ENCODE measurements at places on chromosomes 1 and 21.

GRCh38 chr1:242673652-242674051, 149.2 kb upstream of the PLD5 start:
- DNase-seq = no peak

- no peak for DNase-seq
These were observed 86.9 kb downstream of the OLFML2B start for GRCh38 chr1:161936786-161937185.

GRCh38 chr1:243495442-243496186, 239.8 kb downstream of the SDCCAG8 start:
- no peak for DNase-seq

- DNase-seq = no peak
These were observed 202.6 kb downstream of the GRIK1 start for GRCh38 chr21:29737186-29737585.

DNA sequence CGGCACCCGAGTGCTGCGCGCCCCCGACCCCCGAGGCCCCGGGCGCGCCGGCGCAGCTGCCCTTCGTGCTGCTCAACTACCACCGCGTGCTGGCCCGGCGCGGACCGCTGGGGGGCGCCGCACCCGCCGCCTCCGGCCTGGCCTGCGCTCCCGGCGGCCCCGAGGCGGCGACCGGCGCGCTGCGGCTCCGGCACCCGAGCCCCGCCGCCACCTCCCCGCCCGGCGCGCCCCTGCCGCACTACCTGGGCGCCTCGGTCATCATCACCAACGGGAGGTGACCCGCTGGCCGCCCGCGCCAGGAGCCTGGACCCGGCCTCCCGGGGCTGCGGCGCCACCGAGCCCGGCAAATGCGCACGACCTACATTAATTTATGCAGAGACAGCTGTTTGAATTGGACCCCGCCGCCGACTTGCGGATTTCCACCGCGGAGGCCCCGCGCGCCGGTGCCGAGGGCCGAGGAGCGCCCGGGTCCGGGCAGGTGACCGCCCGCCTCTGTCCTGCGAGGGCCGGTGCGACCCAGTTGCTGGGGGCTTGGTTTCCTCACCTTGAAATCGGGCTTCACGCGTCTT, 49.0 kb downstream of the SIM2 start:
- DNase-seq = no peak

DNA sequence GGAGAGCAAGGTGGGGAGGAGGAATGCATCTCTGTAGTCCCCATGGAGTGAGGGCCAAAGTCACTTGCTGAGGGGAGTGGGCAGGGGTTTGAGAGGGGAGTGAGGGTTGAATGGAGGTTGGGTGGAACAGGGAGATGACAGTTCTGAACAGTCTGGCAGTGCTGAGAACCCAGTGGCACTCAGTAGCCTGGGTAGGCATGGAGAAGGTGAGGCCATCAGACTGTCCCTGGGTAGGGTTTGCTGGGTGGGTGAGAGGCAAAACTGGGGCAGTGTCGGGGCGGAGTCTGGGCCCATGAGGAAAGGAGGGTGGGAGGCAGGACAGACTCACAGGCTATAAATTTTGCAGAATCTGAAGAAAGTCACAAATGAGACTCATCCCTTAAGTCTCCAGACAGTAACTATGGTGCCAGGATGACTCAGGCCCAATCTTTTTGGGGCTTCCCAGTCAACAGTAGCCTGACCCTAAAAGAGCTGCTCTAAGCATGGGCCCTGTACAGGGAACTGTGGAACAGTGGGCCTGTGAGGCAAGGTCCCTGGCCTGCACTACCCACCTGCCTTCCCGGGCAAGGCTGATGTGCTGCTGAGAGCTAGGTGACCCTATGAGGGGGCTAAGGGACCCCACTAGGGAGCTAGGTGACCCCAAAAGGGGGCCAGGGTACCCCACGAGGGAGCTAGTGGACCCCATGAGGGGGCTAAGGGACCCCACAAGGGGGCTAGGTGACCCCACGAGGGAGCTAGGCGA, 51.0 kb upstream of the DMRTB1 start:
- no peak for DNase-seq

DNA sequence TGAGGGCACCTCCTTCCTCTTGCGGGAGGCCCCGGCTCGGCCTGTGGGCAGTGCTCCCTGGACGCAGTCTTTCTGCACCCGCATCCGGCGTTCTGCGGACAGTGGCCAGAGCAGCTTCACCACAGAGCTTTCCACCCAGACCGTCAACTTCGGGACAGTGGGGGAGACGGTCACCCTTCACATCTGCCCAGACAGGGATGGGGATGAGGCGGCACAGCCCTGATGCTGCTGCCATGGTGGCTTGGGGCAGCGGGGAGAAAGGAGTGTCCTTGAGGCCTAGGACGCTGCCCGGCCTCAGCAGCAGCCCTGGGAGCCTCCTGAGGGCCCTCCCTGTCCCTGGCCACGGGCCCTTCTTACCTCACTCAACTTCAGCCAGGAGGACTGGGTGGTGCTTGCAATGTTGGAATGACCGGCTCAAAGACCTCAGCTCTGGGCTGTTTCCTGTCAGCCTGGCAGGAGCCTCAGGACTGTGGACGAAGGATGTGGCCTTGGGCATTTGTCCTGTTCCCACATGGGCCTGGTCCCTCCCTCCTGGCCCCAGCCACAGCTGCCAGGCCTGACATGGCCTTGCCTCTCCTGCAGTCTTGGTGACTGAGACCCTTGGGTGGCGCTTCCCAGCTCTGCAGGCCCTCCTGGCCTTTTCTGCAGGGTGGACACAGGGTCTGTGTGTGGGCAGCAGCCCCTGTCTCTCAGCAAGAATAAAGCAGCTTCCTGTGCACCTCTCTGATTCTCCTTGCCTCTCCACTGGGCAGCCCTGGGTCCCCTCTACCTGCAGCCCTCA, 45.9 kb downstream of the TRIM11 start:
- DNase-seq = no peak

GRCh38 chr21:33973268-33973667, 57.7 kb upstream of the ATP5PO start:
- DNase-seq = no peak

DNA sequence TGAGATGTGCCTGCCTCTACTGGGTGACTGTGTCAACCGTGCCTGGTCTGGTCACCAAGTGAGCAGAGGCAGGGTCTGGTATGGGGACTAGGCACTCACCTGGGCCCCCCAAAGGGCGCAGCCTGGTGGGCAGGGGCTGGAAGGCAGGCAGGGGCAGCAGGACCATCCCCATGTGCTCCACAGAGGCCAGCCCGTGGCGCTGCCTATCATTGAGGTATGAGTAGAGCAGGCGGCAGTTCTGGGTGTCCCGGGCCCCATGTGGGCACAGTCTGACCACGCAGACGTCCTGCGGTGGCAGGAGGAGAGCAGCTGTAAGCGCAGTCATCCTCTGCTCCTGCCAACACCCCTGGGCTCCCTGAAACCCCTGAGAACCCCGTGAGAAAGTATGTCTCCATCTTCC, 23.7 kb downstream of the SPOCD1 start:
- DNase-seq = no peak

- peak; percentile 78 for DNase-seq
These were observed 90.8 kb downstream of the ZP4 start for GRCh38 chr1:237799762-237800474.

DNA sequence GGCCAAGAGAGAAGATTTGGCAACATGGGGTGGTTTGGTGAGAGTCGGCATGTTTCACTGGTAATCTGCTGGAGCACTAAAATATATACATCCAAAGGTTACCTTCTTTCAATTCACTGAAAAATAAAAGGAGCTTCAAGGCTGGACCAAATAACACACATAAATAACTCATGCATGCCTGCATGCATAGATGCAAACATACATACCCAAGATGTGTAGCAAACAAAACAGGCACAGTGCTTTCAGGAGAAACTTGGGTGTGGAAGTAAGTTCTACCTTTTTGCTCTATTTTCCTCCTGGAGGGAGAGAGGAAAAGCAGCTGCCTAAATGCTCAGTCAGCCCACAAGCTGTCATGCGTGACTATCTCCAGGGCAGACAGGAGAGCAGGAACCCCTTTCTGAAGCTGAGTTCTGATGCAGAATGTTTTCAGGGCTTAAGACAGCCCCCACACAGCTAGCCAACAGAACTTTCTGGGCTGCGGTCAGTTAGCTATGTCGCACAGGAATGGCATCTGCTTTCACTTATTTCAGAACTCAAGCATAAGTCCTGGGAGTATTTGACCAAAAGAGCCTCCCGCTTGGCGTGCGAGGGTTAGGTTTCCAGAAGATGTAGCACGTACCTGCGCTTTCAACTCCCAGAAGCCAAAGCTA, 166.2 kb downstream of the TOMM20 start:
- DNase-seq = no peak

GRCh38 chr1:44611419-44611818, 62.9 kb downstream of the TMEM53 start:
- no peak for DNase-seq

DNA sequence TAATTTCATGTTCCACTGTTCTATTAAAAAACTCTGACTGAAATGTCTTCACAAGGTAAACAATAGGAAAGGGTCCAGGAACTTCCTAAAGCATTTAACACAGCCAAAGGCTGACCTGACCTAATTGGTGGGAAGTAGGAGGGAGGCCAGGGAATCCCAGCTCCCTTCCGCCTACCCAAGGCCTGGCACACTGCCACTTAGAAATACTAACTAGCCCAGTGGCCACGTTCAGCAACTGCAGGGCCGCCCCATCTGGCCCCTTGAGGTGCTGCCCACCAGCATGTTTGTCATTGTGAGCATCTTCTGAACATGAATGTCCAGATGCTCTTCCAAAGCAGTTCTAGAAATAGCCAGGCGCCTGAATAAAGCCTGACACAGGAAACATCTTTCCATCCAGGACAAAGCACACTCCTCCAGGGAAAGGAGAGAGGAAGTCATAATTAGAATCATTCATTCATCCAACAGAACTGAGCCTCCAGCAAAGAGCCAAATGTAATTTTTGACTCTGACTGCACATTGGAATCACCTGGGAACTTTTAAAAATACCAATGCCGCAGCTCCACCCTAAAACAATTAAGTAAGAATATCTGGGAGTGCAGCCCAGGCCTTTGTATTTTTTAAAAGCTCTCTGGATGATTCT, 44.6 kb upstream of the BCL9 start:
- DNase-seq = no peak

GRCh38 chr1:94757931-94758330, 62.2 kb upstream of the SLC44A3 start:
- no peak for DNase-seq

DNA sequence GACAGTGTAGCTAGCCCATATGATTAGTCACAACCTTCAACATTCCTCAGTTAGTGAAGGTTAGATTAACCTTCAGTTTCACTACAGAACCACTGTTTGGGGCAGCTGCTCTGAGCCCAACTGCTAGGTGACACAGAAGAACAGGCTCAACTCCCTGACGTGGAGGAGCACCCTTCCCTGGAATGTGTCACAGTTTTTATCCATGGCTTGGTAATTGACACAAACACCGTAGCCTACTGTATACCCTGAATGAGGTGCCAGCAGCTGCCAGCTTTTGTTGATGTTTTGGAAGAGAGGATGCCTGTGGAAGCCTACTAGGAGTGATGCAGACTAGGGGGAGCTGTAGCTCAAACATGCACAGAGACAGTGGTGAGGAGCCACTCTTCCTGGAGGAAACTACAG, 56.6 kb upstream of the CR2 start:
- peak; percentile 38 for DNase-seq

- DNase-seq = peak; percentile 60
These were observed 131.9 kb downstream of the CRB1 start for GRCh38 chr1:197399755-197400521.

DNA sequence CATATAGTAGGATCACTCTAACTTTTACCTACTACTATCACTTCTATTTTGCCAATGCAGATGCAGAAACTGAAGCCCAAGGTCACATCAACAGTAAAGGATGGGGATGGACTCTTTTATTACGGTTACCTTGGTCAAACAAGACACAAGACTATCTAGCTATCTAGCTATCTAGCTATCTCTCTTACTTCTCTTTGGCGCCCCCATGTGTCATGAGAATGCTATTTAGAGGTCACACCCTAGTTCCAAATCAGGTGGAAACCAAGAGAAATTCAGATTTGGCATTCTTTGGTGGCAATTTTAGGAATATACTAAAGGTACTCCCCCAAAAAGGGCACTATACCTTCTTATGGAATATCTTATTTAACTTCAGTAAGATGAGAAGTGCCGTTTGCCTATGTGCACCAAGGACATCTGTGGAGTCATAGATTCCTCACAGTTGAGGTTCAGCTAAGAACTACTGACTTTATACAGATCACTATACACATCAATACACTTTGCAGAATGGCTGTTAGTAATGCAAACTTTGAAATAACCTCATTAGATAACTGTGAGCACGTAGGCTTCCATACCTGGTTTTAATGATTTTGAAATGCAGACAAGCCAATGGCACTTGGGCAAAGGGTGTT, 6.7 kb downstream of the ZNF648 start:
- peak; percentile 62 for DNase-seq

DNA sequence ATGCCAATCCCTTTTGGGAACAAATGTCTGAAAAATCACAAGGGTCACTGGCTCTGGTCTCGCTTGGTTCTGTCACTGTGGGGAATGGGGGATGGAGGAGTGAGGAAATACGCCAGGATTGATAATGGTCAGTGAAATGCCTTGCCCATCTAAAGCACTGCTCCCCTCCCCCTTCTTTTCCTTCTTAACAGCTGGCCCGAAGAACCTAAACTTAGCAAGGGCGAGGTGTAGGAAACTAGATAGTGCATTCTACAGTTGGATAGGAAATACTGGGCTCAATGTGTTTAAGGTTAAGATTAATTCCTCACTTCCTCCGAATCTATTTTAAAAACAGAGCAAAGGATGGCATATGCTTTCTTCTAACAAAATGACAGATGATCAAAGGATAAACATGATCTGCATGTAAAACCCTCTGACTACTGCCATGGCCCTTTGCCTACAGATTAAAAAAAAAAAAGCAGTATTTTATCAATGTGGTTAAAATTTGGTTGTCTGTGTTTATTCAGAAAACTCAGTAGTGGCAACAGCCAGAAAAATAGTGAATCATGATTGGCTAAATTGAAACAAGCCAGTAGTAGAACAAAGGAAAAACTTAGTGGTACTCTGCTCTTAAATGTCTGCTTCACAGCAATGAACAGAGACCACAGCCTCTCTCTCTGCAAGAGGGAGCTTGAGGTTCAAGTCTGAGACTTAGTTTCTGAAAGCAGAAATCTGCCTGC, 86.1 kb upstream of the VAV3 start:
- DNase-seq = no peak

Measured in T47D (cell line).